ENCODE measurements at places on chromosomes 6 and 20. TPM values are rescaled to one million over a fixed set of nuclear protein-coding genes. Genes with fewer than 3 reads are reported as not detected.

OLIG3 gene
- not detected for total RNA-seq

FHL5 gene
- not detected for total RNA-seq

- peak; percentile 12 for DNase-seq
Observed at GRCh38 chr6:170049641-170050561, 241.0 kb downstream of the DLL1 start.

- no peak for DNase-seq
Observed at GRCh38 chr6:55448451-55448850, 121.2 kb downstream of the GFRAL start.

SPATA25 gene
- 0.44 TPM for total RNA-seq

- DNase-seq, result no peak
Observed at GRCh38 chr6:81751388-81752083, 945 bp downstream of the TENT5A start.

GRCh38 chr6:108896111-108896661 is 48.0 kb downstream of the ARMC2 start:
- peak; percentile 59 for DNase-seq

SYNJ2 gene
- 15.7 TPM for total RNA-seq

DNA sequence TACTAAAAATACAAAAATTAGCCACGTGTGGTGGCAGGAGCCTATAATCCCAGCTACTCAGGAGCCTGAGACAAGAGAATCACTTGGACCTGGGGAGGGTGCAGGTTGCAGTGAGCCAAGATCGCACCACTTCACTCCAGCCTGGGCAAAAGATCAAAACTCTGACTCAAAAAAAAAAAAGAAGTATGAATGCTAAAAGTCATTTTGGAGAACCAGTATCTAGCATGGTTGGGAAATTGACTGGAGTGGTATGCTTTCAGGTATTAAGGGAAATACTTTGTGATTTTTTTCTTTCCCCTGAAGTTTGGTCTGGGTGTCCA is 30.1 kb downstream of the PCMT1 start:
- no peak for DNase-seq

DNA sequence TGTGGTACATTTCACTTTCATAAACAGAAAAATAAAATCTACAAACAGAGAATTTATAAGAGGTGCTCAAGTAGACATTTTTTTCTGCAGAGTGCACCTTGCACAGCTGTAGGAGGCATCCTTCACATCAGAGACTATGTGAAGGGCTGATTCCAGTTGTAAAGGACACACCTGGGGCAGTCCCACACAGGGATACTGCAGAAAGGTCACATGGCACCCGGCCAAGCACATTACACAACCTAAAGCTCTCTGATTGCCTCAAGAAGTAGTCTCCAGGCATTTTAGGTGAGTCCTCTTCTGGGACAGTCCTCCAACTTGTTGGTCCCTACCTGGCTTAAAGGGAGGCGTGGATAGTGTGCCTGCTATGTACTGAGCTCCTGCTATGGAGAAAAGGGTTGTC is 502.9 kb upstream of the NOX3 start:
- DNase-seq, result no peak

DNA sequence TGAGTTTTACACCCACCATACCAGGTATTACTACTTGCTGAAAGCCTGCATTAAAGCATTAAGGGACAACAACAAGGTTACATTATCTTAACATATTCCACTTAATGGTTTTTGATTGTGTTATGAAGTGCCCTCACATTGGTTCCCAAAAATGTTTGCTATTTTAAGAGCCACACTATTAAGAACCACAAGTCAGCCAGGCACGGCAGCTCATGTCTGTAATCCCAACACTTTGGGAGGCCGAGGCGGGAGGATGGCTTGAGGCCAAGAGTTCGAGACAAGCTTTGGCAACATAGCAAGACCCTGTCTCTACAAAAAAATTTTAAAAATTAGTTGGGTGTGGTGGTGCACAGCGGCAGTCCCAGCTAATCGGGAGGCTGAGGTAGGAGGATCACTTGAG is 28.2 kb downstream of the ATXN1 start:
- DNase-seq, result no peak

- no peak for DNase-seq
Observed at GRCh38 chr20:60589623-60590022, 631.4 kb downstream of the CDH26 start.

DNA sequence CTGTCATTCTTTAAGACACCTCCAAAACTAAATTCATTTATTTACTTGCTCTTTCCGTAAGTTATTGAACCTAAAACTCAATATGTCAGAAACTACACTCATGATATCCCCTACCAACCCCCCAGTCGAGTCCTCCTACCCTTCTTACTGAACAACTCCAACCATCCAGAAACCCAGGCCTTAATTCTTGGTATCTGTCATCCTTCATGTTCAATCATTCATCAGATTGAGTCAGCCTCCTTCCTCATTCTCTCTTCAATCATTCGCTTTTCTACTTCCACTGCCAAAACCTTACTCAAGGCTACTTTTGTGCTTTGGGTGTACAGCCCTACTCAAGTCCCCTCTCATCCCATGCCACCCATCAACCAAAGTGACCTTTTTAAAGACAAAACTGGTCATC is 95.7 kb downstream of the SMLR1 start:
- no peak for DNase-seq

GRCh38 chr6:170448751-170449630 is 104.1 kb downstream of the PSMB1 start:
- DNase-seq, result peak; percentile 22

GRCh38 chr6:117890172-117890571 is 16.9 kb upstream of the SLC35F1 start:
- no peak for DNase-seq

SLC22A7 gene
- total RNA-seq, result not detected

DNA sequence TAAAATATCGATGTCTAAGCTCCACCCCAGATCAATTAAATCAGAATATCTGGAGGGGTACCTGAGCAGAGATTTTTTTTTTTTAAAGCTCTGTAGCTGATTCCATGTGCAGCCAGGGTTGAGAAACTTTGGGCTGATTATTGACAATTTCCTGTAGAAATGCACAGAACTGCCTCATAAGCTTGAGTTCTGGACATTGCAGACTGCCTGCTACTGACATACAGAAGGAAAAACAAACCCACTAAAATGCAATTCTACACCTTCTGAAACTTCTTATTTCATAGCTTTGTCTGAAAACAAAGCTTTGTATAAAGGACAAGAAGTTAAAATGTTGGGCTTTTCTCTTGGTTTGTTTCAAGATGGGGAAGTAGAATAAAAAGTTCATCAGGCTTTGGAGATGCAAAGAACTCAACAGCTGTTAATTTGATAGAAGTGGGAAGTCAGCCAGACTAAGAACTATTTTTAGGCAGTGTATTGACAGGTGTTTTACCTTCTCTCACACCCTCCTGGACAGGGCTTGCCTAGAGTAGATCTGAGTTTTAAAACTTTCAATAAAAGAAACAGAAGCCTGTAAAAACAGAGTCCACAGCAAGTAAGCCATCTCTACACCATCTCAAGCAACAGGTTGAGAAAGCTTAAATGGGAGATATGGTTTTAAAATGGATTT is 147.7 kb downstream of the KCNQ5 start:
- no peak for DNase-seq

DNA sequence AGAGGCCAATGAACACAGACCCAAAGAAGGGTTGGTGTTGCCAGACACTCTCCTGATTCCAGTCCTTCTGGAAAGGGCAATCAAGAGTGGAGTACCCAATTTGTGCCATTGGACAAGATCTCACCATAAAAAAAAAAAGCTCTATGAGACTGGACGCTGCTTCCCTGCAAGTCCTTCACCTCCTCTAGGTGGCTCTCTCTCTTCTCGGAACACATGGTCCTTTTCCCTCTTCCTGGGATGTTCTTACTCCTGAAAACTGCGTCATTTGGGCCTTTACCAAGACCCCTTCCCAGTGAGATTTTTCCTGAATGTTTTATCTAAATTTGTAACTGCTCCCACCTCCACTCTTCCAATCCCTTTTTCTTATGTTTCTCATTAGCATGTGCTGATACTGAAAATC is 280.8 kb downstream of the FOXA2 start:
- DNase-seq, result no peak

GRCh38 chr6:152428126-152428525 is 209.0 kb downstream of the SYNE1 start:
- DNase-seq, result no peak

DNA sequence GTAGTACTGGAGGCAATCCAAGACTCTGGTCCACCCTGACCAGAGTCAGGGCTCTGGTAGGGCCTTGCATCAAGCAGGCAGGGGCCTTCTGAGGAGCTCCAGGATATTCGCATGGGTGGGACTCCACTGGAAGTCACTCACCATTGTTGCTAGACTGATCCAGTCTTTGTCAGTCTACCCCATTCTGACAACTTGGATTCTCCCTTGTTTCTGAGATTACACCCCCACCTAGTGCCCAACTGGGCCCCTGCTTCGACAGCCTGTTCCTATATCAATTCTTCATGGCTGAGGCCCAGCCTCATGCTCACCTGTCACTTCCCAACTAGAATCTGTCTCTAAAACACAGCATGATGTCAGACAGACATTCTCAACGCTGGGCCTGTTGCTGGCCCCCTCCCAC is 5.2 kb downstream of the SLC35D3 start:
- no peak for DNase-seq

DNA sequence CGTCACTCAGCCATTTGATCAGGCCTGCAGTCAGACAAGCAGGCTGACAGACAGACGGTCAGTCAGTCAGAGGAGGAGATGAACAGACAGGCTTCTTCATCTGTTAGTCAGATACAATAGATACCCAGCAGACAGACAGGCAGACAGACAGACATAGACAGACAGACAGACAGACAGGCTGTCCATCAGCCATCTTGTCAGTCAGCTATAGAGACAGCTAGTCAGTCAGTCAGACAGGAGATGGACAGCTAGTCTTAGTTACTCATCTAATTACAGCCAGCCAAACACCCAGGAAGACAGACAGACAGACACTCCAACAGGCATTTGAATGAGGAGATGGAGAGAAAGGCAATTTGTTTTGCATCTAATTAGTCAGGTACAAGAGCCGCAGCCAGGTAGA is 36.4 kb downstream of the KCNB1 start:
- DNase-seq, result no peak

C6orf132 gene
- 21.3 TPM for total RNA-seq

SLC17A1 gene
- not detected for total RNA-seq

TMEM244 gene
- not detected for total RNA-seq

DNA sequence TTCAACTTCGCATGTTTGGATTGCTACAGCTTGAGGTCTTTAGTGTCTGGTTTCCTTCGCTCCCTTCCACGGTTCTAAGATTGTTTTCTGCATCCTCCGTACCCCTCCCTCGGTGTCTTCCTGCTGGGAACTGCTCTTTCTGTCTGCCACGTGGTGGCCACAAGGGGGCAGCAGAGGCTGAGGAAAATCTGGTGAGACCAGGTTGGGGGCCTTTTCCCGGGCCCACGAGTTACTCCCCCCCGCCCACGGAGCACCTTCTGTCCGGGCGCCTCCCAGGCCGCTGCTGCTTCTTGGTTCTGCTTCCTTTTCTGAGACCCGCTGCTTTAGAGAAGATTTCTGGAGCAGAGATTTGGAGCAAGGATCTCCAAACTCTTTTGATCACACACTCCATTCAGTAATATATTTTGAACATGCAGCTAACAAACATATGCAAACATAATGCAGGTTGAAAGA is 21.1 kb upstream of the NOTCH4 start:
- peak; percentile 26 for DNase-seq

MAS1 gene
- not detected for total RNA-seq

DNA sequence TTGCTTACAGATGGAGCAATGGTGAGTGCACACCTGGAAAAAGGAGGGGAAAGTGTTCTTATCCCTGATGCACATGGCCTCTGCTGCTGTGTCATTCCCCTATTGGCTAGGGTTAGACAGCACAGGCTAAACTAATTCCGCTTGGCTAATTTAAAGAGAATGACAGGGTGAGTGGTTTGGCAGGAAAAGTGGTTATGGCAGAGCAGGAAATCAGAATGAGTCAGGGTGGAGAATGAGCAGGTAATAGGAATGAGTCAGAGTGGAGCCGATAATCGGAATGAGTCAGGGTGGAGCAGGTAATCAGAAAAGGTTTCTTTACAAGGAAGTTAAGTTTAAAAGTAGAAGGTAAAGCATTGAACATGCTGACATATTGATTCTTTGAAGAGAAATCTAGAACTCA is 355.5 kb upstream of the HTR1E start:
- DNase-seq, result peak; percentile 61

DNA sequence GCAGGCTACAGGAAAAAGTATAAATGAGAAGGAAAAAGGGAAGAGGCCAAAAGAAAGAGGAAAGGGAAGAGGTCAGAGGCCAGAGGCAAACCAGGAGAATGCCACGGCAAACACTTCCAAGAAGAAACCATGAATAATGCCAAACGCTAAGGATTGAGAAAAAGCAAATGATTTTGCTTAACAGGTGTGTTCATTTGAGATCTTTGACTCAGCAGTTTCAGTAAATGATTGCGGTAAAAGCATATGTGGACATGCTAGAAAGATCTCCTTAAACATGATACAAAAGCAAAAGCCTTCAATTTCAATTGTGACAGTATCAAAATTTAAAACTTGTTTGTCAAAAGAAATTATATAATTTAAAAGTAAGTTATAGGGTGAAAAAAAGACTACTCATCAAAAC is 70.6 kb downstream of the UBE3D start:
- DNase-seq, result no peak

DNA sequence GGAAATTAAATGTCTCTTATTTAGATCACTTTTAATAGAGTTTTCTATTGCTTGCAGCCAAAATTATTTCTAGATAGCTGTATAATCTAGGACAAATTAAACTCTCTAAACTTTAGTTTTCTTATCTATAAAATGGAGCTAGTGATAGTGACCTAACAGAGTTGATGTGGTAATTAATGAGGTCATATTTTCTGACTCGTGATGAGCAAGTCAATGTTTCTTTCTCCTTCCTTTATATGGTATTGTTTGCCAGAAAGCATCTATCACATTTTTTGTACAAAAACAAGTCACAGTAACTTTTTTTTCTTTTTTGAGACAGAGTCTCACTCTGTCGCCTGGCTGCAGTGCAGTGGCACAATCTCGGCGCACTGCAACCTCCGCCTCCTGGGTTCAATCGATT is 267.7 kb downstream of the FARS2 start:
- DNase-seq, result no peak

IP6K3 gene
- not detected for total RNA-seq

DNA sequence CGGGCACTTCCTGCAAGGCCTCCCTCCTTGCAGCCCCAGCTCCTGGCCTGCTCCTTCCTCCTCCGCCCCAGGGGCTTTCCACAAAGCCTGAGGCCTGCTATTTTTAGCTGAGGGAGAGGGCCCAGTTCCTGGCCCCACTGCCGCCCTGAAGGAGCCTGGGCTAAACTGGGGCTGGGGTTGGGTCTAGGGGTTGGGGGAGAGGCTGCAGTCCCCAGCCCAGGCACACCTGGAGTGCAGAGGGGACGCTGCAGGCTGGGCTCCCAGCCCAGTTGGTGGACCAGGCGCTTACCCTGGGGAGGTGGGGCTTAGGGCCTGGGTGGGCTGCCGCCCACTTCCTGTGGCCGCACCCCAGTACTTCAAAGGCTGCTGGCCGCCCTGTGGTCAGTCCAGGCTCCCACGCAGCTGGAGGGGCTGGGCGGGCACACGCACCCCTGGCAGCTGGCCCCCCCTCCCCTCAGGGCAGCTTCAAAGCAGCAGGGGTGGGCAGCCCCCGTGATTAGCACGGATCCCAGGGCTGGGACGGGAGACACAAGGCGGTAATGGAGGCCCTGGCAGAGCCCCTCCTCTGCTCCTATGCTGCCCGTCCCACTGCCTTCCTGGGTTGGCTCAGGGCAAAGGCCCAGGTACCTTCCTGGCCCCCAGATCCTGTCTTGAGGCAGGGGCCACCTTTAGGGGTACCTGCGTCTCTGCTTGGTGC is 7.1 kb upstream of the ABHD16B start:
- DNase-seq, result no peak

- no peak for DNase-seq
Observed at GRCh38 chr20:62735331-62735821, 26.7 kb downstream of the NTSR1 start.

- no peak for DNase-seq
Observed at GRCh38 chr6:170193326-170193821, 97.5 kb downstream of the DLL1 start.

Data from foreskin keratinocyte (primary cell).